ENCODE measurements at places on chromosomes 5 and 9.

- no peak for DNase-seq
Measured at GRCh38 chr5:127410959-127411358, 106.5 kb upstream of the PRRC1 start.

GRCh38 chr5:74041913-74042312 is 415.9 kb downstream of the ARHGEF28 start:
- no peak for DNase-seq

- DNase-seq, result no peak
Measured at GRCh38 chr5:103511554-103511885, 51.1 kb downstream of the NUDT12 start.

DNA sequence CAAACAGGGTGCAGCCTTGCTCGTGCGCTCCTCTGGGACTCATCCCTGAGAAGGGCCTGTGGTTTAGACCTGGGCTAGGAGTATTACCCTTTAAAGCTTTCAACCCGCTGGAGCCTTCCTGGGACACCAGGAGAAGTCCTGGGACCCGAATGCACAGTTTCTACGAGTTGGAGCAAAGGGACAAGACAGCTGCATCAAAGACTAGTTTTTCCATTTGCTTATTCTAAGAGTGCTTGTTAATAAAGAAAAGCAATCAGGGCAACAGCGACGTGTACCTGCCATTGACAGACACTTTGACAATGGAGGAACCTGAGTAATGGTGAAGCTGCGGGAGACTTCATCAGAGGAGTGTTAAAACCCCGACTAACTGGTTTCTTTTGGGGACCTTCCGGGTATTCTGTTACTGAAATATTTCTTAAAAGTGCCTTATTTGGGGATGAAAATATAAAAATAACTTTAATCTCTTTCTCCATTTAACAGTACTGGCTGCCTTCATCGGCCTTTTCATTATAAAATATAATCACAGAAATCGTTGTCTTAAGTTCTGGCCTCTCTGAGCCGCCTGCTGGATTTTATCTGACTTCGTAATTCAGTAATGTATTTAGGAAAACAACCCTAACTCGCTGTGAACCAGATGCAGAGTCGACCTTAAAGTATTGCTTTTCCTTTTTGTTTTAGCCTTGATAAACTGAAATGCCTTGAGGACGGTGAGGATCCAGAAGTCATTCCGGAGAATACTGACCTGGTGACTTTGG is 732 bp downstream of the SNAPC3 start:
- DNase-seq, result no peak

GRCh38 chr5:27722337-27722736 is 684.0 kb upstream of the CDH9 start:
- DNase-seq, result no peak

DNA sequence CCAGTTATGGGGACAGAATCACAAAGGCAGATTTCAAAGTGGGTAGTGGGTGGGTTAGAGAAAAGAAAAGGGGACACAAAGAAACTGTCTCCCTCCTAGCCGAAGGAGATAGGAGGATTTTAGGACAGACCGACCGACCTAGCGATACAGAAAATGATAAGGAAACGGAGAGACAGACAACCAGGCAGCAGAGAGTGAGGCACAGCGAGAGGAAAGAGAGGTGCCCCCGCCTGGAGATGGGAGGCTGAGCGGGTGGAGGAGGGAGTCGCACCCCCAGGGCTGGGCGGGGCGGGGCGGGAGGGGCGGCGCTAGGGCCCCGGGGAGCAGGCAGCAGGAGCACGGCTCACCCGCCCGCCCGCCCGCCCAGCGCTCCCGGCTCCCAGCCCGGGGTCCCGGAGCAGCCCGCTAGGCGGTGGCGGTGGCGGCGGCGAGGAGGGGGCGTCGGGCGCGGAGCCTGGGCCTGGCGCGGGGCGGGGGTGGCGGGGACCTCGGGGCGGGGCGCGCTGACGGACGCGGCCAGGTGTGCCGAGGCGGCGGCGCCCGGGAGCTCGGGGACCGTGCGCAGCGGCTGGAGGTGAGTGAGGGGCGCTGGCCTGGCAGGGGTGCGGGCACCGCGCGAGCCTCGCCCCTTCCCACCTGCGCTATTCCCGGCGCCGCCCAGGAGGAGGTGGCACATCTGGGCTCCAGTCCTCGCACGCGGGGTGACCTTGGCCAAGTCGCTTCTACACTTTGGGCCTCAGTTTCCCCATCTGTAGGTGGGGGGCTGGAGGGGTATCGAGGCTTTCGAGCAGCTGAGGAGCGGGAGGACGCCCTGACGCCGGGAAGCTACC is 15.9 kb upstream of the SYNPO start:
- DNase-seq, result no peak

Data from substantia nigra (tissue), 51 donors.